ENCODE measurements at places on chromosomes 12 and 14. TPM values are rescaled to one million over a fixed set of nuclear protein-coding genes. Genes with fewer than 3 reads are reported as not detected.

Gene LLPH
- 3.3 TPM for total RNA-seq

Gene NTF3
- 4.5 TPM for total RNA-seq

Gene PARPBP
- 0.72 TPM for total RNA-seq

Gene C14orf39
- total RNA-seq: not detected

Gene VPS37B
- total RNA-seq: 11.9 TPM

Gene BCL7A
- total RNA-seq: 7.2 TPM

Gene TAS2R31
- 2.4 TPM for total RNA-seq

Measured in ovary (tissue), 10 donors.